Lung (tissue), 17 donors: ENCODE measurements at places on chromosomes 2 and 18. TPM values are rescaled to one million over a fixed set of nuclear protein-coding genes. Genes with fewer than 3 reads are reported as not detected.

GRCh38 chr18:63844254-63844653 lies 43.3 kb upstream of the SERPINB2 start:
- H3K36me3 ChIP-seq: no peaks in the 10 kb centered on the region
- H3K27me3 ChIP-seq: no peaks in the 10 kb centered on the region
- H3K4me3 ChIP-seq: no peak overlapping the region
- no peak overlapping the region for H3K27ac ChIP-seq

GRCh38 chr2:196059491-196059960 lies 9.1 kb downstream of the DNAH7 start:
- H3K36me3 ChIP-seq: no peaks in the 10 kb centered on the region
- peaks cover 2% of the 10 kb centered on the region for H3K4me1 ChIP-seq
- H3K4me3 ChIP-seq: no peak overlapping the region

GRCh38 chr2:199883474-199884212 lies 27.4 kb upstream of the C2orf69 start:
- DNase-seq: no peak
- no peak overlapping the region for H3K4me3 ChIP-seq
- no peaks in the 10 kb centered on the region for H3K36me3 ChIP-seq
- H3K27me3 ChIP-seq: no peaks in the 10 kb centered on the region
- H3K4me1 ChIP-seq: no peaks in the 10 kb centered on the region
- no peak overlapping the region for H3K27ac ChIP-seq

GRCh38 chr2:168643979-168644378 lies 158.5 kb upstream of the NOSTRIN start:
- no peaks in the 10 kb centered on the region for H3K36me3 ChIP-seq
- H3K4me3 ChIP-seq: no peak overlapping the region
- H3K4me1 ChIP-seq: peaks cover 8% of the 10 kb centered on the region
- H3K27ac ChIP-seq: peak overlapping the region; percentile 82
- H3K27me3 ChIP-seq: no peaks in the 10 kb centered on the region
- no peak for DNase-seq

GRCh38 chr2:98518101-98518500 lies 73.4 kb downstream of the INPP4A start:
- DNase-seq: no peak
- H3K27me3 ChIP-seq: no peaks in the 10 kb centered on the region
- H3K4me3 ChIP-seq: no peak overlapping the region
- H3K27ac ChIP-seq: no peak overlapping the region

GRCh38 chr2:696463-696862 lies 19.3 kb upstream of the TMEM18 start:
- peaks cover 19% of the 10 kb centered on the region for H3K4me1 ChIP-seq
- H3K4me3 ChIP-seq: no peak overlapping the region
- no peak for DNase-seq
- no peak overlapping the region for H3K27ac ChIP-seq
- no peaks in the 10 kb centered on the region for H3K27me3 ChIP-seq
- H3K36me3 ChIP-seq: no peaks in the 10 kb centered on the region

DNA sequence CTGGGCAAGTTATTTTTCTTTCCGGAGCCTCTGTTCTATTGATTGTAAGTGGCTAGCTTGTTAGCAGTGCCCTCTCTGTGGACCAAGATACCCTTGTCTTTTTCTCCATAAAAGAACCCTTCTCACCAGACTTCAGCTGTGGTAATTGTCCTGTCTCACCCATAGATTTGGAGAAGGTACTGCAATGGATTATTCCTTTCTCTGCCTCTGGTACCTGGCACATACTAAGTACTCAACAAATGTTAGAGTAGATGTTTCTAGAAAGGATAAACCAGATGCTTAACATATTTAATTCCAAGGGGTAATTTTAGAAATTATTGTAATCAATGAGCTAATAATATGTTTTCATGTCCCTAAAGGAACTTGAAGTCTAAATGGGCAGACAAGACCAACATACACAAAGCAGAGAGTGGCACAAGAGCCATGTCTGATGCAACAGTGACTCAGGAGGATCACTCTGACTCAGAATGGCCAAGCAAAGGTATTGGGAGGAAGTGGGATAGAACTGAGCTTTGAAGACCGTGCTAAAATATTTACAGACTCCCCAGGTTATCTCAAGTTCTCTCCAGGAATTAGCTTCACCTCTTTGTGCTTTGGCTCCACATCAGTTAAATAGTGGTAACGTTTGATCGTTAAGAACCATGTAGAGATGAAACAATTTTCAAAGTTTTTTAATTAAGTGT lies 129.7 kb upstream of the OSR1 start:
- H3K4me1 ChIP-seq: no peaks in the 10 kb centered on the region
- H3K27me3 ChIP-seq: no peaks in the 10 kb centered on the region
- no peak for DNase-seq
- H3K27ac ChIP-seq: no peak overlapping the region

- H3K27ac ChIP-seq: no peak overlapping the region
- no peaks in the 10 kb centered on the region for H3K27me3 ChIP-seq
- H3K4me1 ChIP-seq: no peaks in the 10 kb centered on the region
These were observed 24.1 kb downstream of the MROH2A start for GRCh38 chr2:233802132-233802815.

NR4A2 gene
- polyA plus RNA-seq: 7.0 TPM

SERPINB2 gene
- 4.3 TPM for polyA plus RNA-seq

FSHR gene
- not detected for polyA plus RNA-seq

SERPINB10 gene
- not detected for polyA plus RNA-seq

PRSS56 gene
- polyA plus RNA-seq: not detected
